ENCODE measurements at places on chromosomes 6 and 20. TPM values are rescaled to one million over a fixed set of nuclear protein-coding genes. Genes with fewer than 3 reads are reported as not detected.

The CYP21A2 gene
- total RNA-seq = not detected

The TSPO2 gene
- not detected for total RNA-seq

The TMEM74B gene
- total RNA-seq = 4.2 TPM

The CEP57L1 gene
- total RNA-seq = 34.6 TPM

DNA sequence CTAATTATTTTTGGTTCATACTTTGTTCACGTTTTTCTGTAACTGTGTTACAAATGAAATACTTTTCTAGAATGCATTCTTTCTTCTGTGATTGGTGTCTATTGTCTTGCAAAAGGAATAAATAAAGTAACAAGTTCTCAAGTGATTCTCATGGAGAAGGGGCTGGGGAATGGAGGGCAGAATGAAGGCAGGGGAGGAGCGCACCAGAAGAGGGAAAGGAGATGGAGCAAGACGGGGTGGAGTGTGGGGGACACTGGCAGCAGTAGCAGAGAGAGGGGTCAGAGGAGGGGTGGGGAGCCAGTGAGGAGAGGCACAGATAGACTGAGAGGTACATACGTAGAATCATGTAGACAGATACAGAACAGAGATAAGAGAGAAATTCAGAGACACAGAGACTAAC, 136.5 kb downstream of the CARMIL1 start:
- DNase-seq = no peak
- H3K4me3 ChIP-seq = no peak overlapping the region
- H3K36me3 ChIP-seq = no peaks in the 10 kb centered on the region
- H3K27me3 ChIP-seq = no peaks in the 10 kb centered on the region

GRCh38 chr6:63787021-63787420, 151.4 kb downstream of the PHF3 start:
- H3K4me3 ChIP-seq = no peak overlapping the region
- no peaks in the 10 kb centered on the region for H3K36me3 ChIP-seq
- H3K27me3 ChIP-seq = no peaks in the 10 kb centered on the region
- peaks cover 14% of the 10 kb centered on the region for H3K4me1 ChIP-seq
- no peak overlapping the region for H3K27ac ChIP-seq
- no peak for DNase-seq

GRCh38 chr6:7878401-7878964, 32.1 kb downstream of the TXNDC5 start:
- no peaks in the 10 kb centered on the region for H3K27me3 ChIP-seq
- no peak overlapping the region for H3K4me3 ChIP-seq
- H3K27ac ChIP-seq = no peak overlapping the region
- H3K36me3 ChIP-seq = peaks cover 6% of the 10 kb centered on the region
- no peaks in the 10 kb centered on the region for H3K4me1 ChIP-seq
- no peak for DNase-seq

All from neural progenitor cell (in vitro differentiated cells).